ENCODE measurements at places on chromosomes 3 and 15. TPM values are rescaled to one million over a fixed set of nuclear protein-coding genes. Genes with fewer than 3 reads are reported as not detected.

TRIM71 gene
- not detected for total RNA-seq

PDIA5 gene
- total RNA-seq: 56.2 TPM

DCLK3 gene
- total RNA-seq: under 0.01 TPM

SLC9C1 gene
- total RNA-seq: 0.13 TPM

ADGRG7 gene
- not detected for total RNA-seq

ZNF445 gene
- total RNA-seq: 3.7 TPM

SLC2A2 gene
- total RNA-seq: not detected
